ENCODE measurements at places on chromosomes 1 and 21. TPM values are rescaled to one million over a fixed set of nuclear protein-coding genes. Genes with fewer than 3 reads are reported as not detected.

Gene TIE1
- 67.9 TPM for total RNA-seq

Gene OR2L3
- total RNA-seq, result 0.12 TPM

Gene BTBD8
- 4.1 TPM for total RNA-seq

Gene LAPTM5
- not detected for total RNA-seq

Gene ADCY10
- total RNA-seq, result under 0.01 TPM

Gene APCS
- not detected for total RNA-seq

Gene GJC2
- total RNA-seq, result 9.7 TPM

Gene ALX3
- total RNA-seq, result not detected

Gene MIER1
- total RNA-seq, result 42.0 TPM

Gene C4BPB
- total RNA-seq, result not detected

Gene RGS16
- 0.22 TPM for total RNA-seq

Gene PPIAL4G
- not detected for total RNA-seq

Gene HTR6
- total RNA-seq, result not detected

Gene WDR4
- 19.9 TPM for total RNA-seq

Gene CAMSAP2
- total RNA-seq, result 32.3 TPM

Gene EBNA1BP2
- 92.6 TPM for total RNA-seq

Gene TEKT2
- 0.12 TPM for total RNA-seq

Gene CYP4A11
- not detected for total RNA-seq

Gene SLC44A5
- total RNA-seq, result 0.25 TPM

Gene CHIA
- not detected for total RNA-seq

Gene H6PD
- total RNA-seq, result 50.7 TPM

Gene TRABD2B
- not detected for total RNA-seq

Gene RHBDL2
- total RNA-seq, result 0.25 TPM

Gene VSIG8
- total RNA-seq, result 0.12 TPM

Gene OSCP1
- total RNA-seq, result 7.7 TPM

Gene FCRL5
- not detected for total RNA-seq

Gene DEGS1
- 110 TPM for total RNA-seq

Gene PLA2G2F
- not detected for total RNA-seq

Gene RNF186
- total RNA-seq, result 0.12 TPM

Gene CLCA2
- total RNA-seq, result 0.25 TPM

Gene SETD4
- 17.6 TPM for total RNA-seq

Gene SH2D2A
- 0.25 TPM for total RNA-seq

Gene OPTC
- total RNA-seq, result not detected

Gene ZNF326
- 9.6 TPM for total RNA-seq

Gene LRRC7
- not detected for total RNA-seq

Gene RAB7B
- 6.3 TPM for total RNA-seq

Gene OLIG2
- total RNA-seq, result not detected

Gene CYP4Z1
- not detected for total RNA-seq

Gene AADACL3
- total RNA-seq, result not detected

Gene CCDC190
- 0.11 TPM for total RNA-seq

Gene CAPN9
- not detected for total RNA-seq

Gene CLEC20A
- not detected for total RNA-seq
